Stimulated activated CD8-positive, alpha-beta memory T cell treated with anti-CD3 and anti-CD28 coated beads, Interleukin-15, amount 100 ng/mL, for 24 hours (primary cell): ENCODE measurements at places on chromosomes 7 and 10.

DNA sequence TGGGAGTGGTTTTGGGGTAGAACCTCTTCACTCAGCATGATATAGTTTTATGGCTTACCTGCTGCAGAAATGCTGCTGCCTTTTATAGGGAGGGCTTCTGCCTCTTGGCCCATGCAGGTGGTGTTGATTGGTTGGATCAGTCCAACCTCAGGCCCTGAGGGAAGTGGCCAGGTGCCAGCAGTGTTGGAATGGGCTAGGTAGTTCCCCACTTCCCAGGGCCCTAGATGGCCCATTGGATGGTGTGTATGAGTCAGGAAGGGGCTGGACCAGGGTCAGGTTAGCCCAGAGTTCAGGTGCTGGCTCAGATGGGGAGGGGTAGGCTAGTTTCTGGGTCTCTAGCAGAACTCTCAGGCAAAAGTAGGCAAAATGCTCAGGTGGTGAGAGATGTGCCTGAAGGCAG is 455.5 kb downstream of the CCSER2 start:
- DNase-seq, result no peak

- no peak for DNase-seq
Measured at GRCh38 chr10:44284198-44285084, 100.5 kb downstream of the CXCL12 start.

GRCh38 chr7:30065746-30066145 is 37.5 kb downstream of the PLEKHA8 start:
- DNase-seq, result no peak

GRCh38 chr7:92916770-92917224 is 80.4 kb upstream of the CDK6 start:
- DNase-seq, result no peak

DNA sequence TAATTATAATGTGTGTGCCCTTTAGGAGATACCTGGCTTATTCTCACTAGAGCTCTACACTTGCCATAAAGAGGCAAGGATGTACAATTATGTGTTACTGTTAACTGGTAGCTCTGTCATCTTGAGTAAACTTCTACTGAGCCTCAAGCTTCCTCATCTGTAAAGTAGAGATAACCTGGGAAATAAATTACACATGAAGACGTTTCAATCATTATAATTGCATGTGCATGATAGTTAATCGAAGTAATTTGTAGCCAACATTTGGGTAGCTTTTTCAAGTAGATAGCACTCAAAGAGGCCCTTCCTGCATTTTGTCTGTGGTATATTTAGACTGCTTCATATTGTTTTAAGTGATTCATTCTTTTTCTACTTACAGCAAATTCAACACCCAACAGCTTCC is 2.4 kb downstream of the CCT6A start:
- DNase-seq, result no peak

DNA sequence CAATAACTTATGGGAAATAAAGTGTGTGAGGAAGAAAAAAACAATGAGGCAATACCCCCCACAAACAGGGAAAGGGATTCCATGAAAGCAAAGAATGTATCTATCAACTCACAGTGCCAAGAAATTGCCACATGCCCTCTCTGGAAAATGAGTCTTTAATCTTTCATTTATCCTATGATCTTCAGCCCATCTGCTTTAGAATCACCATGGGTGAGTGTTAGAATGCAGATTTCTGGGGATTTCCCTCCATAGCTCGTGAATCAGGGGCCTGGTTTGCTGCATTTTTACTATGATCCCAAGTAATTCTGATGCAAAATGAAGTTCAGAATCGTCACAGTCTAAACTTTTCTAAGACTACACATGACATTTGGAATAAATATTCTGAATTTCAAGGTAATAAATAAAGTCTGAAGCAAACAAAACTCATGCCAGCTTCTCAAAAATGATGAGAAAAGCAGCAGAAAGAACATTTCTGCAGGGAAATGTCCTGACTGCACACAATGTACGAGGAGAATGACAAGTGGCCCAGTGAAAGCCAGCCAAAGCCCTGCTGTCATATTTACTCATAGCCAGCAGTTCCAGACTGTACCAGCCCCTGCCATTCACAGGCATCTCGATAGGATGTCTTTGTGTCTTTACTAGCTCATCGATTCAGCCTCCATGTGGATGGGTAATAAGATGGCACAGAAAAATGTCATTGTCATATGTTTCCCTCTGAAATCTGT is 167.1 kb downstream of the ELMO1 start:
- no peak for DNase-seq

DNA sequence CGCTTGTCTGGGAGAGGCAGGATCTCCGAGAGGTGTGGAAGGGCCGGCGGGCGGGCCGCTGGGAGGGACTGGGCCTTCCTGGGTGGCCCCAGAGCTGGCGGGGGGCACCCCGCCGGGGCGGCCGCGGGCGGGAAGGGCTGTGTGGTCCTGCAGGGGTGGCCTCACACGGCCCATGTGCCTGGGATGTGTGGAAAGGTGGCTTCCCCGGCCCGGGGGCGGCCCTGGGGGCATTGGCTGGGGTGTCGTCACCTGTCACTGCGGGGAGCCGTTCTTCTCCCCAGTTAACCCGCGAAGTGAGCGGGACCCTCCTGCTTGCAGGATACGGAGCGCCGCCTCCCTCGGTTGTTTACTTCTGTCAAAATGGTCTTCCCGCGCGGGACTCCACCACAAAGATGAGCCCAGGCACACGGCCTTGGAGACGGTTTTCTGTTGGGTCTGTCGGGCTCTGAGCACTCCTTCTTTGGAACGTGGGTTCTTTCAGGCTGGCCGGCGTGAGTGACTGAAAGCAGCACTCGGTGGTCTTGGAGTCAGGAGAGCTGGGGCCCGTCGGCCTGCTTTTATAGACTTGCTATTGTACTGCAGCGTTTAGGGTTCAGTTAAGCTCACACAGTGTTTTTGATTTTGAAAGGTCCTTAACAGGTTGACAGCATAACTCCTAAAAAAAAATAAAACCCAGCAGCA is 700 bp downstream of the SMC3 start:
- DNase-seq, result peak; percentile 28

GRCh38 chr10:48467669-48468068 is 137.2 kb downstream of the ARHGAP22 start:
- no peak for DNase-seq

DNA sequence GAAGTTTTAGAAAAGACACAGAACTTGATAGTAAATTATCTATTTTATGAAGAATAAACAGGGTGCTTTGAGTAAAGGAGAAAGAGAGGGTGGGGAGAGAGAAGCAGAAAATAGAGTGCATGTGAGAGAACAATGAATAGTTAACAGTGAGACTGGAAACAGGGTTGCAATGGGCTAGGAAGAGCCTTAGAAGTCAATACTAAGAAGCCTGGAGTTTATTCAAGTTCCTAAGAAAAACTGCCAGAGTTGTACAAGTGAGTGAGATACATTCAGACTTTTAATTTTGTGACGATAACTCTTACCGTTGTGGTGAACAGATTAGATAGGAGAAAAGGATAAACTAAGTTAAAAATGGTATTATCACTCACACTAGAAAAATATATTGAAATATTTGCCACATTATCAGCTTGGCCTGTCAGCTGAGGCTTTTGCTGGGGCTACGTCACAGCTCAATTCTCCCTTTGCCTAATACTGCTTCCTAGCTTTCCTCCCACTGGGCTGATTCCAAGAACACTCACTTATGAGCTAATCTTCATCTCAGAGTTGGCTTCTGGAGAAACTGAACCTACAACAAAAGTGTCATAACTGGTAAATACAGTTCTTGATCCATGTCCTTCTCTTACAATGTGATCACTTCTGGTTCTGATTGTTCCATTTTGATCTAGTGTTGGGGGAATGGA is 92.7 kb downstream of the SEMA3D start:
- no peak for DNase-seq

DNA sequence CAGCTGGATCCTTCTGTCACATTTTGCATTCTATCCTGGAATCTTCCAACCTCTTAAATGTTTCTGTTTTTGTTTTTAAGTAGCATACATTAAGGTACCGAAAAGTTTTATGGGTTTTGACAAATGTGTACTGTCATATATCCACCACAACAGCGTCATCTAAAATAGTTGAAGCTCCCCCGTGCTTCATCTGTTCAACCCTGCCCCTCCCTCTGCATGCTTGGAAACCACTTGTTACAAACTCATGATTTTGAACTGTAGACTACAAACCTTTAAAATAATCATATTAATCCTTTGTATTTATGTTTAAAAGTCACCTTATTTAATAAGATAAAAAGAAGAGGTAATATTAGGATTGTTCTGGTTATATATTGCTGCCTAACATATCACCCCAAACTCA is 182.8 kb upstream of the SMIM30 start:
- DNase-seq, result no peak

- no peak for DNase-seq
Measured at GRCh38 chr7:139618482-139619366, 95.2 kb downstream of the CLEC2L start.

DNA sequence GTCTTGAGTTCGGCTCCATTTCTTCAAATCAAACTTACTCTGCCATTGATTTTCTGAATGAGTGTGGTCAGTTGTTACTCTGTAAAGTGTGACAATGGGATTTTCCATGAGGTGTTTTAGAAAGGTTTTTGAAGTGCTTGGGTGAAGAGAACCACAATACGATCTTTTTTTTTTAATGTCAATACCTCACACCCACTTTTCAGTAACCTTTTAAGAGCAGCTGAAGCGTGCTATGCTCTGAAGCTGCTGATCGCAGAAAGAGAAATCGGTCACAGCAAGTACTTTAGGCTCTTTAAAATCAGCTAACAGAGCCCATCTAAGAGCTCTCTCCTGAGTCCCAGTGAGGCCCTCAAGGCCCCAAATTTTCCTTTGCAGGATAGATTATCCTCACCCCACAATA is 34.4 kb upstream of the YAE1 start:
- no peak for DNase-seq

DNA sequence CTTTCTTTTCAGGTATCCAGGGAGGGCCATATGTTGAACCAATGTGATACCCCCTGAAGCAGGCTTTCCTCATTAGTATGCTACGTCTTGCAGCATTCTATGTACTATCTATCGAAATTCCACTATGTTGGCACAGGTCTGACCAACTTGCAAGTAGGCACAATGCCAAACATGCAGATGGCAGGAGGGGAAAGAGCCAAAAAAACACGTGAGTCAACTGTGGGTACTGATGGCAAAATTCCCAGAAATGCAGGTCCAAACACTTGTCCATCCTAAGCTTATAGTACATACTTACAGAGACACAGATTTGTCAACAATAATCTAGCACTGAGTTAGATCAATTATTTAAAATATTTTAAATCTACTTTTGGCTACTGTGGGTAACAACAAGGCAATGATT is 394.9 kb downstream of the DGKB start:
- no peak for DNase-seq

DNA sequence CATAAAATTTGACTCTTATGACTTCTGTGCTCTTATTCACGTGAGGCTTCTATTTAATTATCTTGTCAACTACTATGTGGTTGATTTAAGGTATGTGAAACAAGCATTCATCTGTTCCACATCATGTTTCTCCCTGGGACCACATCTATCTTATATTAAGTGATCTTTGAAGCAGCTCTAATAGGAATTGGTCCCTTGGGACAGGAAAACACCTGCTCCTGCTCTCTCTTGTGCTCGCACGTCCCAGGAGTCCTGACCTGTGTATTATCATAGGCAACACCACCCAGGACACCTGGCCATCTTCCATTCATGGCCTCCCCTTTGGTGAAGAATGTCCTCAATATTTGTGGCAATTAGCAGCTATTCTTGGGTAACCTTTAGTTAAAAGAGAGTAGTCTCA is 269.2 kb downstream of the NRG3 start:
- DNase-seq, result no peak

DNA sequence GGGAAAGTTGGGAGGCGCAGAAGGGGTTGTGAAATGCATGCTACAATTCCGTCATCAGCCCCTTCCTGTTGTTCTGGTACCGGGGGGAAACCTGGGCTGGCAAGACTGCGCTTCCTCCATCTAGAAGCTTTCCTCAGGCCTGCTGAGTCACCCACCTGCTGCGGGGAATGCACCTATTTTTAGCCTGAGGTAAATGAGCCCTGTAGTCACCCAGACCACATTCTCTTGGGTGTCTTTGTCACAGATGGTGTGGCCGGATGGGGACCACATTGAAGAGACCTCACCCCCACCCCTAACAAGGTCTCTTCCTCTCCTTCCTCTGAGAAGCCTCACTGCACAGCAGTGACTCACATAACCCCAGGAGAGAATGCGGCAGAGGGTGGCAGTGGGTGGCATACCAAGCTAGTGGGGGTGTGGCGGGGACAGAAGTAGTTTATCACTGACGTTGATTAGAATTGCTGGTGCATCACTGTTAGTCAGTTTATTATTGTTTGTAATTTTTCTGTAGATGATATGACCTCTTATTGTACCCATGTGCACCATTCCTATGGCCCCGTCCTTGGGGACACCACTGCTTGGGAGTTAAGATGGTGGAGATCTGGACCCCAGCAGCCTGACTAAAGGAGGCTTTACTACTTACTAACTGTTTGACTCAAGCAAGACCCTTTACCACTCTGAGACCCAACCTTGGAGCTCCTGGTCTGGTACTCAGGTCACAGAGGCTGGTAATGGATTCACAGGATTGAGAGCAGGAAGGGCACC is 83.0 kb upstream of the DUSP5 start:
- DNase-seq, result peak; percentile 52

DNA sequence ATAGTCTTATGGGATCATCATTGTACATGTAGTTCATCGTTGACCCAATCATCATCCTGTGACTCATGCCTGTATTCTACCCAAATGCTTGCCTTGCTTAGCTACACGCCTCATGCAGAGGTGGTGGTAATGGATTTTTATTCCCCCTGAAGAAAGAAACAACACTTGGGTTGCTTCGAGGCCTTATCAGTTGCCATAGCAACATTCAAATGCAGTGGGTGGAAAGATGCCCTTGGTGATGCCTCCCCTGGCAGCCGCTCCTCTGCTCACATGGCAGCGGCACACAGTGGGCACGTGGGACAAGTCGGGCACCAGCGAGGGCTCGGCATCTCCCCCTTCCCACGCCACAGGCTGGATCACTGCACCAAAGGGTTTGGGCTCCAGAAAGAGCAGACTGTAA is 54.0 kb upstream of the NMT2 start:
- DNase-seq, result no peak

- DNase-seq, result no peak
Measured at GRCh38 chr10:64573623-64574325, 1052.6 kb downstream of the REEP3 start.

GRCh38 chr10:110443239-110444003 is 54.3 kb upstream of the DUSP5 start:
- no peak for DNase-seq

- DNase-seq, result no peak
Measured at GRCh38 chr10:96935810-96936209, 103.7 kb downstream of the LCOR start.
